Left cardiac atrium (tissue), 4 donors: ENCODE measurements at places on chromosomes 6 and 20. TPM values are rescaled to one million over a fixed set of nuclear protein-coding genes. Genes with fewer than 3 reads are reported as not detected.

DEFB132 gene
- 0.32 TPM for total RNA-seq

GLYATL3 gene
- not detected for total RNA-seq

PGC gene
- total RNA-seq, result not detected

HCK gene
- total RNA-seq, result 14.1 TPM

VIP gene
- 0.59 TPM for total RNA-seq

DNA sequence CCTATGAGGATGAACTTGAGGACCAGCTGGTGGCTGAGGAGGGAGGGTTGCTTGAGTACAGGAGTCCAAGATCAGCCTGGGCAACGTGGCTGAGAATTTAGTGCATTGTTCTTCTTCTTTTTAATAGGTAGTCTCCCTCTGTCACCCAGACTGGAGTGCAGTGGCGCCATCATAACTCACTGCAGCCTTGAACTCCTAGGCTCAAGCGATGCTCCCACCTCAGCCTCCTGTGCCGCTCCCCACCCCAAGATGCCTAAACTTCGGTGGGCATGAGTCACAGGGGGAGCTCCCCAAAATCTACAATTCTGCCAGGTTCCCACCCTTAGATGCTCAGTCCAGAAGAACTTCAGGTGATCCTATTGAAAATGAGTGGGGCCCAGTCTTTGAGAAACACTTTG is 21.4 kb downstream of the FAM50B start:
- DNase-seq, result no peak

DNA sequence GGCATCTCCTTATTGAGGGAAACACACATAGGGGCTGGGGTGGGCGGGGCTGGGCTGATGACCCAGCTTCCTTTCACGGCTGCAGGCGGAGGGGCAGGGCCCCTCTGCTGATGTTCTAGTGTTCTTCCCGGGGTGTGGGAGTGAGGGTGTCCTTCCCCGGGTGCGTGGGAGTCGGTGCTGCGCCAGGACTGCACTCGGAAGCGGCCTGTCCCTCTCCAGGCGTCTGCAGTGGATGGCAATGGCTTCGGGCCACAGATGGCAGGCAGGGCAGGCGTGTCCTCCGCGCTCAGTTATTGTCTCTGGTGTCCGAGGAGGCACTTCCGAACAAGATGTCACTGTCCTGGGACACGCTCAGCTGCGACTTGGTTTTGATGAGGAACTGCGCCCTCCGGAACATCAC is 19.2 kb downstream of the KCNG1 start:
- no peak for DNase-seq

GRCh38 chr20:34954904-34955230 is 739 bp downstream of the GSS start:
- no peak for DNase-seq

- DNase-seq, result no peak
Observed at GRCh38 chr6:55437141-55437540, 109.9 kb downstream of the GFRAL start.

DNA sequence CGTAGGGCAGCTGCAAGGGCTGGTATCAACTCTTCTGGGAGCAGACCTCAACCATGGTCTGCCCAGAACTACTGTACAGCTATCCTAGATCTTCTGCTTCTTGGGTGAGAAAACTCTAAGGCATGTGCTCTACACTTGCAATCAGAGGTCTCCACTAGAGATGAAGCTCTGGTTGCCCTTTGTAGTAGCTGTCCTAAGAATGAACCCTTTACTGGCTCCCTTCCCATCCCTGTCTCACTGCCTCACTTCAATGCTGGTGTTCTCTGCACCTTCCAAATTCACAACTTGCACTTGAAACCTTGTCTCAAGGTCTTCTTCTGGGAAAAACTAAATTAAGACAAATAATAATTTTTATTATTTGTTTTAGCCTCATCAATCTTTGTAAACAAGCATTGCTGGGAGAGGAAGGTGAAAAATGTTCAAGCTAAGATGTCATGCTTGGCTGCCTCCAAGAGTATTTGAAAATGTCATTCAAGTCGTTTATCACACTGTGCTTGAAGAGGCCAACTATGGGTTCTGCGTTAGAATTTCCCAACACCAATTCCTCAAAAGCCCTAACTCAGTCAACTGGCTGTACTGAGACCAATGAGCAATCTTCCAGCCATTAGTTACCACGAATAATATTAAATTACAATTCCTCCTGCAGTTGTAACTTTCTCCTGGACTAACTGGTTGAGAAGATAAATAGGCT is 255.7 kb upstream of the PRND start:
- DNase-seq, result no peak

DNA sequence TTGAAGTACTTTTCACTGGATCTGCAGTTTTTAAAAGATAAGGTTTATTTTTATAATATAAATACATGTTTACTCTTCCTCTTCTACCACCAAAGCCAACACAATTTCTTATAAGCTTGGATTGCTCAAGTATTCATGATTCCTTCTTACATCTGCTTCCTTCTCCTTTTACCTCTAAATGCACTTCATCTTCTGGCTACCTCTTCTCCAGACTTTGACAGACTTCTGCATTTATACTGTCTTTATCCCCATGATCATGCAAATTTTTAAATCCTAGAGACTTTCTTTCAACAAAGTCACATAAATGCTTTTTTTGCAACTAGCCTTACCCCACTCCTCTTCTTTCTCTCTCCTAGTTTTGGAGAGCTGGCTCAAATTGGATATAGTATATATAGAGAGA is 142.9 kb downstream of the TFAP2B start:
- DNase-seq, result no peak

GRCh38 chr20:9744551-9744950 is 94.3 kb downstream of the PAK5 start:
- DNase-seq, result no peak

- DNase-seq, result no peak
Observed at GRCh38 chr6:157531986-157532365, 151.0 kb downstream of the ZDHHC14 start.

DNA sequence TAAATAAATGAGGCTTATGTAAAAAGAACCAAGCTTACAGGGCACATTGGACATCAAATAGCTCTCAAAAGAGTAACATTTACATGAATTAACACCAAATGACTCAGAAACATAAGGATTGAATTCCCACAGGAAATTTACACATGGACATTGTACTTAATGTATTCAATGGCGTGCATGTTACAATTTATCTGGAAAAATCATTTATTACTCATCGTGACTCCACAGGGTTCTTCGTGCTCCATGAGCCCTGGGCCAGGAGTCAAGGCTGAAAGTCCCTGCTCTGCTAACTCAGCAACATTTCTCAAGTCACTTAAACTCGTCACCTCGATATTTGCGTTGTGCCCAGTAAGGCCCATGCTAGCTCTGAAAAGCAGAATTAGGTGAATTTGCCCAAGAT is 158.5 kb downstream of the PHACTR1 start:
- no peak for DNase-seq

DNA sequence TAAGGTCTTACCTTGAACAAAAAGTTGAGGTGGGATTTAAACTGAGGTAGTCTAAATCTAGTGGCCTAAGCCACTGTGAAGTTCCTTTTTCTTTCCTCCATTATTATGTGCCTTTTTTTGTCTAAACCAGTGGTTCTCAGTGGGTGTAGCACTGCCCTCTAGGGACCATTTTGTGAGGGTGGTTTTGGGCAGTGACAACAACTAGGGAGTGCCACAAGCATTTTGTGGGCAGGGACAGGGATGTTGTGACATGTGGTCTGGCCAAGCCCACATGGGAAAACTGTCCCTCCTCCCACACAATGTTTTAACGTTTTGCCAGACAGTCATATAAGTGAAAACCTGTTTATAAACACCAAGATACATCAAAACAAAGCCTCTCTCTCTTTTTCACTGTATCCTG is 899.4 kb upstream of the FLRT3 start:
- DNase-seq, result no peak

- no peak for DNase-seq
Observed at GRCh38 chr6:49202924-49203536, 260.0 kb downstream of the MMUT start.

DNA sequence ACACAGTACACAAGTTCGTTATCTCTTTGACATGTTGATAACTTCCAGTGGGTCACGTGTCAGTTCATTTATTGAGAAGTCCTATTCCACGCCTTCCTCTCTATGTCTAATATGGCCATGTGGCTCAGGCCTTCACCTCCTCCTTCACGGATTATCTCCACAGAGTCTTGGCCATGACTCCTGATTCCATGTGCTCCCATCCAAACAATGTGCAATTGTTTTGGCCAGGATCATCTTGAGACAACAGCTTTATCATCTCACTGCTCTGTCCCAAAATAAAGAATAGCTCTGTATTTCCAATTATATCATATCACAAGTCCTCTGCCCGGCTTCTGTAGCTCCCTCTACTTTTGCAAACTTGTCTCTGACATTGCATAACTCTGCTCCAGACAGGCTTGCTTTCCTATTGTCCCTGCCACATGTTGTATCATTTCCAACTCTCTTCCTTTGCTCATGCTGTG is 11.1 kb upstream of the TXNDC5 start:
- DNase-seq, result no peak

DNA sequence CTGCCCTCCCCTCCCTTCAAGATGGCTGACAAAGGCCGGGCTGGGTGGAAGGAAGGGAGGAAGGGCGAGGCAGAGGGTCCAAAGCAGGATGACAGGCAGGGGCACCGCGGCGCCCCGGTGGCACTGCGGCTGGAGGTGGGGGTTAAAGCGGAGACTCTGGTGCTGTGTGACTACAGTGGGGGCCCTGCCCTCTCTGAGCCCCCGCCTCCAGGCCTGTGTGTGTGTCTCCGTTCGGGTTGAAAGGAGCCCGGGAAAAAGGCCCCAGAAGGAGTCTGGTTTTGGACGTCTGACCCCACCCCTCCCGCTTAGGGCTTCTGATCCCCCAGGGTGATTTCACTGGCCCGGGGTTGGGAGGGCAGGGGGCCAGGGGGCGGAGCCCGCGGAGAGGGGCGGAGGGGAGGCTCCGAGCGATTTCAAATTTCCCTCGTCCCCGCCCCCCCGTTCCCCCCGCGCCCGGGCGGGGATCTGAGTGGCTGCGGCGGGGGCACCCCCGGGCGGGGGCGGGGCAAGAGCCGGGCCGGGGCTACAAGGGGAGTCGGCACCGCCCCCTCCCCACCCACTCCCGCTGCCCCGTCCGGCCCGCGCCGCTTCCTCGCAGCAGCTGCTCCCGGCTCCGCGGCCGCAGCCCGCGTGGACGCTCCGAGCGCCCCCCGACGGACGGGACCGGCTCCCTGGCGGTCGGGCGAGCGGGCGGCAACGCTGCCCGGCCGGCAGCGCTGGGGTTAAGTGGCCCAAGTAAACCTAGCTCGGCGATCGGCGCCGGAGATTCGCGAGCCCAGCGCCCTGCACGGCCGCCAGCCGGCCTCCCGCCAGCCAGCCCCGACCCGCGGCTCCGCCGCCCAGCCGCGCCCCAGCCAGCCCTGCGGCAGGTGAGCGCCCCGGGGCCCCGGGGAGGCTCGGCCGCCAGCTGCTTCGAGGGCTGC is at the start of gene DNMT3B:
Gene DNMT3B, plus strand, starts transcription at position 555 of the 923 bp plus-strand sequence. CDS start 17,939 bp downstream, outside the sequence.
- DNase-seq, result peak; percentile 83

- DNase-seq, result no peak
Observed at GRCh38 chr20:49691818-49692568, 21.7 kb downstream of the B4GALT5 start.

DNA sequence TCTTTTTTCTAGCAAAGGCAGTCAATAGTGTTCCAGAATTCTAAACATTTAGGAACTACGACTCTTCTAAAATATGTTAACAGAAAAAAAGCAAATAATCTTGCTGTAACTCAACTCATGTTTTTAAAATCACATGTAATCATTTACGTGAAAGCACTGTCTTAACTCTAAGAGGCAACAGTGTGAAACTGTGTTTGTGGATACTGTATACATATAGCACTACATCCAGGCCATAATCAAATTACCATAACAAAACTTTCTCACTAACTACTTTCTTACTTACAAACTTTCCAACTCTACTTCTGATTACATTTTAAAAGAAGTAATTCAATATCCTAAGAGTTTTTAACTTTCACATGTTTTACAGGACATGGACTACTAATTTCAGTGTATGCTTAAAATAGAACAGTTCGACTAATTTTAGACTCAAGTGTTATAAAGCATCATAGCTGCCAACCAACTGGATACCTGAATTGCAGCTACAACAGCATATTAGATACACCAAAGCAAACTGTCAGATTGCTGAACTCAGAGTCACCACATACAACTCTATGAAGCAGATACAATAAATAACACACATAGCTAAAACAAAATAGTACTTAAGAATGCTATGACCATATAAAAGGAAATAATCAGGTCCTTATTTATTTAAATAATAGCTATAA is 121.6 kb upstream of the BEND6 start:
- no peak for DNase-seq

DNA sequence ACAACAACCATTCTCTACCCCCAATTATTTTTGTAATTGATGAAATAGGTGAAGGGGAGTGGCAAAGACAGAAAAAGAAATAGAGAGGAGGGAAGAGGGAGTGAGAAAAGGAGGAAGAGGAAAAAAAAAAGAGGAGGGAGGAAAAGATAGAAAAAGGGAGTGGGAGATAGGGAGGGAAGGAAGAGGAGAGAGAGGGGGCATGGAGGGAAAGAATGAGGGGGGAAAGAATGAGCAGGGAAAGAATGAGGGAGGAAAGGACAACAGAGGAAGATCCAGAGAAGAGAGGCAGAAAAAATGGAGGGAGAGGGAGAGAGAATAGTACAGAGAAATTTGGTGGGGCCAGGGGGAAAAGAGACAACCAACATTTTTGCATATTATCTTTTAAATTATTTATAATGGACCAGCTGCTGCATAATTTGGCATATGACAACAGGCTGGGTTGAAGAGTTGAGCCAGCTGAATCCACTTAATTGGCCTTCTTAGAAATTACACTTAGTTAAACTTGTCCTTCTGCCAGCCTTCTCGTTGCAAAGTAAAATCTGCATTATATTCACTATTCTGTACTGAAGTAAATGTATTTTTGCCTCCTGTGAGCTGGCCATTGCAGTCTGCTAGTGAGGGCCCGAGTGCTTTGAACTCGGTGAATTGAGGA is 101.0 kb downstream of the ARHGAP18 start:
- no peak for DNase-seq

GRCh38 chr6:104928141-104928540 is 28.8 kb upstream of the LIN28B start:
- DNase-seq, result no peak
